ENCODE measurements at places on chromosomes 12 and 14.
A peak's percentile ranks its signal among the peaks of the same experiment; 100 is the strongest.

- no peak for DNase-seq
Observed at GRCh38 chr12:41972196-41972595, 172.5 kb downstream of the GXYLT1 start.

DNA sequence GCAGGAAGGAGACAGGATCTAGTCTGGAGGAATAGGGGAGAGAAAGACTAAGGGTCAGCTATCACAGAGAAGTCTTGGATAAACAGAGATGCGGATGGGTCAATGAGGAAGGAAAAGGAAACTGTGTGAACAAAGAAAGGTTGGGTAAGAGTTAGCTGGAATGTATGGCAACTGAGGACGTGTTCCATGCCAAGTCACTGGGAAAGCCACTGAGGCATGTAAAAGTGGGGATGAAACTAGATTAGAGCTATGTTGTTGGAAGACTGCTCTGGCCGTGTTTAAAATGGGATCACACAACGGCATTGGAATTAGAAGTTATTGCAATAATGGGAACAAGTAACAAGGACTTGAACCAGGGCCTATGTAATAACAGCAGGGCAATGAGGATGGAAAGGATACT, 3.9 kb upstream of the NR2C1 start:
- no peak for DNase-seq

- no peak for DNase-seq
Observed at GRCh38 chr14:63480599-63480998, 62.6 kb downstream of the PPP2R5E start.

- no peak for DNase-seq
Observed at GRCh38 chr12:29639893-29640495, 142.5 kb upstream of the OVCH1 start.

GRCh38 chr14:24576182-24576581, at the start of gene CTSG:
TSS of gene CTSG (minus strand) at chr14:24576250. CDS start at chr14:24576223, 27 bp downstream.
- DNase-seq, result no peak

GRCh38 chr12:100908501-100908900, 113.9 kb downstream of the ANO4 start:
- peak; percentile 58 for DNase-seq

- DNase-seq, result peak; percentile 28
Observed at GRCh38 chr12:20450591-20451180, 82.3 kb downstream of the PDE3A start.

- DNase-seq, result no peak
Observed at GRCh38 chr12:100520048-100520769, 46.5 kb downstream of the NR1H4 start.

- DNase-seq, result no peak
Observed at GRCh38 chr14:36467332-36467731, 52.7 kb downstream of the NKX2-1 start.

DNA sequence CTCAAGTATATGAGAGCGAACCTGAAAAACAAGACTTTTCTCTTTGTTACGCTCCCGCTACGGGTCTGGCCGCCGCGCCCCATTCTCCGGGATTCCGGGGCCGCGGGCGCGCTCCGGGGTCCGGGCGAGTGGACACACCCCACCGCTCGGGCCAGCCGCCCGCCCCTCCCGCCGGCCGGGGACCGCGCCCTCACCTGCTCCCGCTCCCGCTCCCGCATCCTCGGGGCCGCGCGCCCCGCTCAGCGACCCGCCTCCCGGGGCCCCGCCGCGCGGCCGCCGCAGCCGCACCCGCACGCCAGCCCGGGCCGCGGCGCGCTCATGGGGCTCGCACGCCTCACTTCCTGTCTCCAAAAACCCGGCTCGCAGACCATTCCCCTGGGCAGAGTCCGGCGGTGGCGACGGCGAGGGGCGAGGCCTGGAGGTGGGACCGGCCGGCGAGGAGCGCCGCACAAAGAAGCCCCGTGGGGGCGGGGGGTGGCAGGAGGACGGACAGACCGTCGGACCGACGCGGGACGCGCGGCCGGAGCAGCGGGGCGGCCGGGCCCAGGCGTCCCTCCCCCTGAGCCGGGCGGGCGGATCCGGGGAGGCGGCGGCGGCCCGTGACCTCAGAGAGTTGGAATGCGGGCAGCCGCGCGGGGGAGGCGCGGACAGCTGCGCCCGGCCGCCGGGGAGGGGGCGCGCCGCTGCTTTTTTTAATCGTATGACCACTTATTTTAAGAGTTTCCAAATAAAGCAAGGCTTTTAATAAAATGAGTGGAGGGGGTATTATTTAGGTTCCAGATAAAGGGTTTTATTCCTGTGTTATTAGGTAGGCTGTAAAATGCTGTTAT, at the start of gene PTPN21:
TSS of gene PTPN21 (minus strand) at position 551 of the 830 bp plus-strand sequence. CDS start 4,590 bp downstream, outside the sequence.
- peak; percentile 91 for DNase-seq

DNA sequence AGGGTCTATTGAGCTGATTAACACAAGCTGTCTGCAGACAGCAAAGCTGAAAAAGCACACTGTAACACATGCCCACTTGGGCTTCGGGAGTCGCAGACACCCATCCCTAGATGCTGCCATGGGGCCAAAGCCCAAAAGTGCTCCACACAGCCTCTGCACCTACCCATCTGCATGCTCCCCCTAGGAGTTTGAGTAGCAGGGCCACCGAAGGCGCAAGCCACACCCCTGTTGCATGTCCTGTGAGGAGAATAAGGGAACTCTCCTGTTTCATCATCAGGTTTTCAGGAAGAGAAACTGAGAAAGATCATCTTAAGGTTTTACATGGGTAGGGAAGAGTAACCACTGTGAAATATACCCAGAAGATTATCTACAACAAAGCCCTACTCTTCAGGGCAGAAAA, 5.6 kb upstream of the ST8SIA1 start:
- DNase-seq, result no peak

DNA sequence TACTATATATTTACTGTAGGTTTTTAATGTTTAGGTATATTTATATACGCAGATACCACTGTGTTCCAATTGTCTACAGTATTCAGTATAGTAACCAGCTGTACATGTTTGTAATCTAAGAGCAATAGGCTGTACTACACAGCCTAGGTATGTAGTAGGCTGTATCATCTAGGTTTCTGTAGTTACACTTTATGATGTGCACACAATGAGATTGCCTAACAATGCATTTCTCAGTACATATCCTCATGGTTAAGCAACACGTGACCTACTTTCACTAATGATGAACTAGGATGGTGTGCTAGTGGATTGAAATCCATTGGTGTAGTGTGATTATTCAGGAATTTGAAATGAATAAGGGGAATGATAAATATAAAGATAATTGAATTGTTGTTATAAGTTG, 77.7 kb downstream of the ETNK1 start:
- no peak for DNase-seq

DNA sequence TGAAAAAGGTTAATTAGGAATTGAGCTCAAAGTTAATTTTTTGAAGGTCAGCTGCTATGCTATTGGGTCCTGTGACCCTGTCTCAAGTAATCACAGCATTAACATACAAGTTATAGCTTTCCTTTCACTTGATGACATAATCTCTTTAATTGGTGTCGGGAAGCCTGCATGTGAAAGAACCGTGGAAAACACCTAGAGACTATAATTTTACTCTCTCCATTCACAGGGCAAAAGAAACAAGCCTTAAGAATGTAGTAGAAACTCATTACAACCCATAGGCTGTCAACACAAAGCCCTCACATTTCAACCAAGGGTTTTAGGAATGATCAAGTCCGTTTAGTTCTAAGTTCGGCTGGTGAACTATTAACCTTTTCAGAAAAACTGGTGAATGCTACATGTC, 104.4 kb downstream of the PPM1A start:
- no peak for DNase-seq

DNA sequence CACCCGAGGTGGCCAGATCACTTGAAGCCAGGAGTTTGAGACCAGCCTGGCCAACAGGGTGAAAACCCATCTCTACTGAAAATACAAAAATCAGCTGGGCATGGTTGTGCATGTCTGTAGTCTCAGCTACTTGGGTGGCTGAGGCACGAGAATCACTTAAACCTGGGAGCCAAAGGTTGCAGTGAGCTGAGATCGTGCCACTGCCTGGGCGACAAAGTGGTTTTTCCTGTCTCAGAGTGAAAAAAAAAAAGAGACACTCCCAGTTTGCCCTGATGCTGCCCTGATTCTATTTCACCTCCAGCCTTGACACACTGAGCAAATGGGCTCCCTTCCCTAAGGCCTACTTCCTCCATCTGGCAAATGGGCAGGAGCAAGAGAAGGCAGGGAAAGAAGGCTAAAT, 28.5 kb upstream of the PLEK2 start:
- DNase-seq, result no peak

DNA sequence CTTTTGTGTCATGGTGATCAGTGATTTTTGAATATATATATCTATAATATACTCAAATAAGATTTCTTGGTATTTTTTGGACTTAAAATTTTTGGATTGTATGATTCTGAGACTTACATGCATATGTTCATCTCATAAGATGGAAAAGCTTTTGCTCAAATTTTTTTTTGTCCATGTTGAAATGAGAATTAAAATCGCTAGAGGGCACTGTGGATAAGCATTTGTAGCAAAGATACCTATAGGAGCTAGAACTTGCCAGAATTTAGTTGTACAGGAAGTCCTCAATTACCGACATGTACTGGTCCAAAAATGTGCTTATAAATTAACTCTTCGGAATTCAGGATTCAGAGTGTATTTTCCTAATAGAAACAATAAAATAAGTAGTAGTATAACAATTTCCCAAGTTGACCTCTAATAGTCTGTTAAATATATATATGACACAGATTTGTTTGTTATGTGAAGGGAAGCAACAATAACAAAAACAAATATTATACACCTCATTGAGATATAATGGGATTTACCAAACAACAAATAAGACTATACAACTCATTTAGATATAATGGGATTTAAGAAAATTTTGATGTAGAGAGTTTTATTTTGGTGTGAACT, 179.6 kb downstream of the TMEM117 start:
- peak; percentile 70 for DNase-seq

DNA sequence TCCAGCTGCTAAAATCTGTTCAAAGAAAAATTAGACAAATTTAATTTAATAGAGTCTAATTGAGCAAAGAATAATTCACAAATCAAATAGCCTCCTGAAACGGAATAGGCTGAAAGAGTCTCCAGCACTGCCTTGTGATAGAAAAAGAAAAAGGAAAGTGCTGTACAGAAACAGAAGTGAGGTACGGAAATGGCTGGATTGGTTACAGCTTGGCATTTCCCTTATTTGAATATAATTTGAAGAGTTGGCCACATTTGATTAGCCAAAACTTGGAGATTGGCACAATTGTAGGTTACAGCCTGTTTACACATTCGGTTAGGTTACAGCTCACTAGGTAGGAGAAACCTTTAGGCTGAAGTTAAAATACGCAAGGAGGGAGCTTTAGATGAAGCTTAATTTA, 24.8 kb upstream of the PCED1B start:
- DNase-seq, result no peak

GRCh38 chr14:29458547-29458946, 469.1 kb downstream of the PRKD1 start:
- no peak for DNase-seq

- DNase-seq, result no peak
Observed at GRCh38 chr12:71338933-71339332, 100.7 kb upstream of the LGR5 start.

GRCh38 chr12:15839041-15839440, 43.1 kb upstream of the STRAP start:
- DNase-seq, result no peak

DNA sequence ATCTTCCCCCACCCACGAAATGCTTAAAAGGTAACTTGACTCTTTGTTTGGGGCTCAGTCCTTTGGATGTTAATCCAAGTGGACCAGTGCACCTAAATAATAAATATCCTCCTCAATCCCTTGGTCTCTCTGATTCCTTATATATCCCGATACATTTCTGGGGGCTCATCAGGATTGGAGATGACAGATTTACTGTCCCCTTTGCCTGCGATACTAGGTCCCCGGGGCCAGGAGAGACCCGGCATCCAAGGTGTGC, 26.3 kb downstream of the KLRK1 start:
- DNase-seq, result no peak

DNA sequence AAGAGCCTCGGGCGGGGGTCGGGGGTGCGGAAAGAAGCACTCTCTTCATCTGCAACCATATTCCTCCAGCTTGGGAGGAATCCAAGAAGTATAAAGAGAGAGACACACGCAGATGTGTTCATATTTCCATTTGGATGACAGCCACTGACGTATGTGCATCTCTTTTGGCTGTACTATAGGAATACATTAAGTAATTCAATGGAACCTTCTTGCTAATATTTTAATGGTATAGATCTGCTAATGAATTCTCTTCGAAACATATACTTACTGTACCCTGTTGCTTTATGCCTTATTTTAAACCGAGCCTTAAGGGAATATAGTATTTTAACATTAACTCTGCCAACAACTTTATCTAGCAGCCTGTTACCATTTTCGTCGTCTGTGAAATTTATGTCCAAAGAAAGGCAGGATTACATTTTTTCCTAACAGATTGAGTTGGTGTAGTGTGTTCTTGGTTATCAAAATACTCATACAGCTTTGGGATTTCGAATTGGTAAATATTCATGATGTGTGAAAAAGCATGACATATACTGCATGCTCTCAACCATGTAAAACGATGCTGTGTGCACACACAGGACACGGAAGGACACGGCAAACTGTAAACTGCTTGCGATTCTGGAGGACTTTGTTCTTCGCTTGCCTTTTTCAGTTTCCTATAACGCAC, 84.5 kb downstream of the CCDC88C start:
- DNase-seq, result no peak

GRCh38 chr12:110688446-110689280, at the start of gene HVCN1:
TSS of gene HVCN1 (minus strand) at chr12:110689115. CDS start at chr12:110683245, 5,870 bp downstream.
- DNase-seq, result peak; percentile 47

DNA sequence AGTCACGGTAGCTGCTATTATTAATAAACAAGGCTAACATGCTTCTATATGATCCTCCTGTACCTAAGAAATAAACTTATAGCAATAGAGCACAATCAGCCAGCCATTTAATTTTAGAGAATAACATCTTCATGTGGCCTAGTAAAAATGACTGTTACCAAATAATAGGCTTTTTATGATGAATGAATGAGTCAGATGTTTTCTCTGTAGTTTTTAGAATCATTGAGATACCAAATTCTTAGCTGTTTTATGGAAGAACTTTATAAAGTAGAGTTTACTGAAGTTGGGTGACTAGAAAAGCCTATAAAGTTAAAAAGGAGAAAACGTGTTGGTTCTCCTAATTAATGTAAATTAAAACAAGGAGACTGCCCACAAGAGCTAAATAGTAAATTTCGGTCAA, 40.7 kb downstream of the WNK1 start:
- no peak for DNase-seq

- DNase-seq, result no peak
Observed at GRCh38 chr12:120972870-120973543, 5.3 kb upstream of the HNF1A start.

DNA sequence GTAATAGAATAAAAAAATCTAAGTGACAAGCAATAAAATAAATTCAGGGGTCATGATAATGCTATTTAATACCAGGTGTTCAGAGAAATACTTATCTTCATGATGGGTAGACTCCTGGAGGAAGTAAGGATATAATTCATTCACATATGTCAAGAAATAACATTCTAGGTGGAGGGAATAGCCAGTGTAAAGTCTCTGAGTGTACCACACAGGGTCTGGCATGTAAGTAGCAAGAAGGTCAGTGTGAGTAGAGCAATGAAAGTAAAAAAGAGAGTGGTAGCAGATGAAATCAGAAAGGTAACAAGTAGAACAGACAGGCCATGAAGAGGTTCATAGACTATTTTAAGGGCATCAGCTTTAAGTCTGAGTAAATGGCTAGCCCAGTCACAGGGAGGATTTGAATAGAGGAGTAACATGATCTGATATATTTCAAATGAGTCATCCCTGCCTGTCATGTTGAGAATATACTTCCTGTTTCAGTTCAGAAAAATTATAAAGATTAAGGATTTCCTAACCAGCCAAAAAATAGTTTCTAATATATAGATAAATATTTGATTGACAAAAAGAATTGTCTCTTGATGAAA, 519.9 kb downstream of the C12orf50 start:
- peak; percentile 12 for DNase-seq

- no peak for DNase-seq
Observed at GRCh38 chr14:53880761-53881160, 75.9 kb downstream of the BMP4 start.

- DNase-seq, result peak; percentile 14
Observed at GRCh38 chr12:104551-105081, 38.0 kb downstream of the IQSEC3 start.

All from foreskin fibroblast (primary cell).